ENCODE measurements at places on chromosomes 2 and 18. TPM values are rescaled to one million over a fixed set of nuclear protein-coding genes. Genes with fewer than 3 reads are reported as not detected.
A peak's percentile ranks its signal among the peaks of the same experiment; 100 is the strongest.

DNA sequence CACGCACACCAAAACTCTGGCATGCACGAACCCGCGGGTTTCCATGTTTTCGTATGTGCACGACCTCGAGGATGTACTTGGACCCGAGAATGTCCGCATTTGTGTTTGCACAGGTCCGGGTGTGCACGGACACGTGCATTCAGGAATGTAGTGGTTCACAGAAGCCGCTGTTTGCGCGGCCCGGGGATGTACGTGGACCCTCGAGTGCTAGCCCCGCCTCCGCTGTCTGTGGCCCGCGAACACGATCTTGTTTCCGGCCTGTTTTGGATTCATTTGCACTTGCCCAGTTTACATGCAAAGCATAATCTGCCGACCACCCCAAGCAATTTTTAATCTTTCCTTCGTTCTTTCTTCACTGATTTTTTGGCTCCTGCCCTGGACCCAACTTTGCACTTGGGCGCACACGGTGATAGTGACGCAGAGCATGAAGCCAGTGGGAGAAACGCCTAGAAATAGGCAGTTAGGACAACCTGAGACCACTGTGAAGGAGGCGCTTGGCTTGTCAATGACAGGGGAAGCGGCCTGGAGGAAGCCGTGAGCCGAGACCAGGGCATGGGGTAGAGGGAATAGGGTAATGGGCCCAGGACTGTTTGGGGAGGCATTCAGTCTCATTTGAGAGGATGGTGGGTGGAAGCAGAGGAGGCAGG lies 45.4 kb upstream of the PTMA start:
- ATAC-seq = no peak

GRCh38 chr2:201807452-201807999 lies 1.2 kb downstream of the CDK15 start:
- no peak for ATAC-seq

GRCh38 chr2:64914735-64915509 lies 74.3 kb upstream of the SLC1A4 start:
- no peak for ATAC-seq

- no peak for ATAC-seq
Observed at GRCh38 chr2:16639431-16639830, 26.2 kb downstream of the CYRIA start.

DNA sequence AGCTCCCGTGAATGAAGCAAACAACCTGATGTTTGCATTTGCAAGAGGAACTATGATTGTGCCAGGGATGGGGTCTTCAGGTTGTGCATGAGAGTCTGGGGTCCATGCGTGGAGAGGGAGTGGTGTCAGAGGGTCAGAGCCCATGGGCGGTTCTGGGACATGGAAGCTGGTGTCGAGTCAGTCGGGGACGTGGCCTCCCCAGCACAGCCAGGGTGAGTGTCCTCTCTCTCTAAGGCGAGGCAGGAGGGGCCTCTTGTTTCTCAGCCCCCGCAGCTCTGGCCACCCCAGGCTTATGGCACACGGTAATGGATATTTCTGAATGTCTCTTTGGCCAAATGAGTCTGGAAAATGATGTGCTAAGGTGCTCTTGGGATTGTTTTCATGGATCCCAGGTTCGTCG lies 118.6 kb downstream of the RTP5 start:
- no peak for ATAC-seq

DNA sequence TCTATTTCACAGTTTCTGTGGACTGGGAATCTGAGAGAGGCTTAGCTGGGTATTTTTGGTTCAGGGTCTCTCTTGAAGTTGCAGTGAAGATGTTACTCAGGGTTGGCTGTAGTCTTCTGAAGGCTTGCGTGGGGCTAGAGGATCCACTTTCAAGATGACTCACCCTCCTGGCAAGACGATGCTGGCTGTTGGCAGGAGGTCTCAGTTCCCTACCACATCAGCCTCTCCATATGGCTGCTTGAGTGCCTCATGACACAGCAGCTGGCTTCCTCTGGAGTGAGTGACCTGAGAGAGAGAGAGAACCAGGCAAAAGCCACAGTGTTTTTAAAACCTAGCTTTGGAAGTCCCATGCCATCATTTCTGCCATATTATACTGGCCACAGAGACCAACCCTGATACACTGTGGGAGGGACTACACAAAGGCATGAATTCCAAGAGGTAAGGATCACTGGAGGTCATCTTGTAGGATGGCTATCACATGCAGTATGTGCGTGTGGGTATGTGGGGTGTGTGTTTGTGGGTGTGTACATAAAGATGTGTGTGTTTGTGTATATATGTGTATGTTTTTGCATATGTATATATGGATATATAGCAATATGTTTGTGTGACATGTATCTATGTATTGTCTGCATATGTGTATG lies 25.1 kb downstream of the DNPEP start:
- peak; percentile 85 for ATAC-seq

GRCh38 chr18:66708646-66709045 lies 104.8 kb upstream of the CDH19 start:
- ATAC-seq = no peak

DNA sequence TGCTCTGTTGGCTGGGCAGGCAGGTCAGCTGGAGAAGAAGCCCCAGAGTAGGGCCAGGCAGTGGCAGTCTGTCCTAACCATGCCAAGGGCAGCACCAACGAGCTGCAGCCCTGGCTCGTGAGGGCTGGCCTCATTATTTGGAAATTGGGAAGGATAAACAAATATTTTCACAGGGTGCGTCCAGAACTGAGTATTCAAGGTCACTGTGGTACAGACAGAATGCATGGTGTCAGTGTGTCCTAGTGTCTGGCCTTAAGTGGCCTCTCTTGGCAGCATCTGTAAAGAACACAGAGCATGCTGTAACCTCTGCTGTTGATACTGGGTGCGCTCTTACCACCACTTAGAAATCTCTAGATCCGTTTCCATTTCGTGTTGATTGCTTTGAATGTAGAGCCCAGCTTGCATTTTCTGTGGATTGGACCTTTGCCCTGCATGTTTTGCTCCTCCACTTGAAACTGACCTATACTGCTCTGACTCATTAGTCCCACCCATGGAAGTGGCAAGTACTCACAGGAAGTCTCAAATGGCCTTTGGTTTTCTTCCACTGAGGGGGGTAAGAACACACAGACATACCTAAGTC lies 88.2 kb downstream of the GREB1L start:
- no peak for ATAC-seq

DNA sequence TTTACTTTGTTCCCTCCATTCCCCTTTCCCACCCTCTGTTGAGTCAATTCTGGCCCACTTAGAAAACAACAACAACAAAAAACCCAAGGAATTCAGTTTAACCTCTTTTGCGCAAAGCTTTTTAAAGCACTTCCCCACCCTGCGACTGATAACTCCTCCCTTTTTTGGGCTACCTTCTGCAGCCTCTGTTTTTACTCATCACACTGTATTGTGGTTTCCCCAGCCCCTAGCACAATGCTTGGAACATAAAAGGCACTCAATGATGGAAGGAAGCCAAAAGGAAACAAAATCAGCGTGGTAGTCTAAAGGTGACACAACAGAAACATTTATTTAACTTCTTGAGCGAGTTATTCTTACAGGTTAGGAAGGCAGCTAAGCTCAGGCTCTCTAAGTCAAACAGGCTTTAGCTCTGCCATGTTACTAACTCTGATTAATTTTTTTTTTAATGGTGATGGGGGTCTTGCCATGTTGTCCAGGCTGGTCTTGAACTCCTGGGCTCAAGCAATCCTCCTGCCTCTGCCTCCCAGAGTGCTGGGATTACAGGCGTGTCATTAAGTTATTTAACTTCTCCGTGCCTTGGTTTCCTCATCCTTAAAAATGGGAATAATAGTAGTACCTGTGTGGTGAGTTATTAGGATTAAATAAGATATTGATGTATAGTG lies 1.3 kb downstream of the CEP68 start:
- ATAC-seq = peak; percentile 61

GRCh38 chr2:69088466-69088865 lies 75.5 kb downstream of the ANTXR1 start:
- ATAC-seq = no peak

DNA sequence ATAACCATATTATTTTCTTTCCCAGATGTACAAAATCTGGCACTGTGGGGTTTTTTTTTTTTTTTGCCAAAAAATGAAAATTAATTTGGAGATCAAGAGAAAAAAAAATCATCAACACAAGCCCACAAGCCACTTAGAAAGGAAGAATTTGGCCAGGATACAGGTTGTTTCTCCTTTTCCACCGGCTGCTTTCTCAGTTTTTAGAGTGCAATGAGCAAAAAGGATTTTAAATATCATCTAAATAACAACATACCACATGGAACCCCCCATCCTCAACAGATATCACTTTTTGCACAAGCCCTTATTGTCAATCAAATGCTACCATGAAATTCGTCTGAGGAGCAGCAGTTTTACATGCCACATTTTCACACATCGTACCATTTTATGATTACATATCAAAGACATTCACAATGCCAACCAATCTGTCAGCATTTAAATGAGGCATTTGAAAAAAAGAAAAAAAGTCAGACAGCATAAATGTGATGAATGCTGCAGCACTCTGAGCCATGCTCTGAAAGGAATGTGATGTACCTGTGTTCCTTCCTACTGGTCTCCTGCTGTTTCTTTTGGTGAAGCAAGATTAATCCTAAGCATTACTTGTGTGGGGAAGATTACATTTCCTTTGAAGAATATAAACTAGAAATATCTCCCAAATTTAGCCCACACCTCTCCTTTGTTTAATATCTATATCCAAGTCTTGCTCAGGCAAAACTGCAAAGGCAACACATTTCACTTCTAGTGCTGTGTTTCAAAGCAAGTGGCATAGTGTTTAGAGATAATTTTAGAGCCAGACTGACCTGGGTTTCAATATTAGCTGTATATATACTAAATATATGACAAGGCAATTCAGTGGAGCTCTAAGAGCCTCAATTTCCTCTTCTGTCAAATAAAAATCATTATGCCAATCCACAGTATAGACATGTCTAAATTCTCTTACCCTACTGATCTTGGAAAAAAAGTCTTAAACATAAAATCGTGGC lies 391.3 kb downstream of the CMPK2 start:
- ATAC-seq = no peak

GRCh38 chr2:224670203-224670602 lies 46.0 kb downstream of the CCDC195 start:
- ATAC-seq = no peak

DNA sequence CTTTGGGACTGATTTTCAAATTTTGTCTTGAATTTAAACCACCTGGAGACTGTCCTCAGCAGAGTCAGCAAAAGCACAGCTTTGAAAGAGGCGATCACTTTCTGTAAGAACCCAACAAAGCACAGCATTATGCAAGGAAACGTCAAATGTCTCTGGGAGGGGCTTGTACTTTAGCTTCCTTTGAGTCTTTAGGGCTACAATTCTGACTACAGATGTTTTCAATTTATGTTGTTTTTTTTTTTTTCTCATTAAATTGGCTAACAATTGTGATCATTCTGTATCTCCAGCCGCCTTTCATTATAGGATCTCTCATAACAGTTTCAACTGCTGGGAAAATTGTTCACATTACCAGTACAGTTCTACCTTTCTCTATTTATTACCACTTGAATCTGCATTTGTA lies 48.3 kb downstream of the COL3A1 start:
- no peak for ATAC-seq

DNA sequence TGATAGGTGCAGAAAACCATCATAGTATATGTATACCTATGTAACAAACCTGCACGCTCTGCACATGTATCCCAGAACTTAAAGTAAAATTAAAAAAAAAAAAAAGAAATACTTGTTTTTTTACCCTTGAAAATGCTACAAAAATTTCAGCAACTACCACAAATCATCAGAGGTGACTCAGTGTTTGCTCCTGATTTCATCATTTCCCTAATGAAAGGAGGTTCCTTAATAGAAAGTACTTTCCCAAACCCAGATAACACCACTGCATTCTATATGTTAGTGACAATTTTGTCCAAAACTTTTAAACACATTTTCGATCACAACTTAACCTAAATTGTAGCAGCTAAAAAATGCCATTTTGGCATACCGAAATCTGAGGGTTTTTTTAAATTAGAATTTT lies 163.3 kb downstream of the SLC39A10 start:
- no peak for ATAC-seq

CAPN14 gene
- total RNA-seq = 0.53 TPM

CCDC142 gene
- 26.3 TPM for total RNA-seq

DSG4 gene
- total RNA-seq = not detected

NOL4 gene
- not detected for total RNA-seq

Data from activated T-helper 17 cell treated with anti-CD3 and anti-CD28 coated beads, Interleukin-2, amount 50 U/mL, for 72 hours (primary cell).